Fibroblast of skin of left quadriceps (primary cell): ENCODE measurements at places on chromosomes 1 and 21.

GRCh38 chr21:46431884-46432488 lies 26.7 kb upstream of the DIP2A start:
- no peak for DNase-seq

- no peak for DNase-seq
Measured at GRCh38 chr1:63418101-63418500, 50.7 kb downstream of the ALG6 start.

DNA sequence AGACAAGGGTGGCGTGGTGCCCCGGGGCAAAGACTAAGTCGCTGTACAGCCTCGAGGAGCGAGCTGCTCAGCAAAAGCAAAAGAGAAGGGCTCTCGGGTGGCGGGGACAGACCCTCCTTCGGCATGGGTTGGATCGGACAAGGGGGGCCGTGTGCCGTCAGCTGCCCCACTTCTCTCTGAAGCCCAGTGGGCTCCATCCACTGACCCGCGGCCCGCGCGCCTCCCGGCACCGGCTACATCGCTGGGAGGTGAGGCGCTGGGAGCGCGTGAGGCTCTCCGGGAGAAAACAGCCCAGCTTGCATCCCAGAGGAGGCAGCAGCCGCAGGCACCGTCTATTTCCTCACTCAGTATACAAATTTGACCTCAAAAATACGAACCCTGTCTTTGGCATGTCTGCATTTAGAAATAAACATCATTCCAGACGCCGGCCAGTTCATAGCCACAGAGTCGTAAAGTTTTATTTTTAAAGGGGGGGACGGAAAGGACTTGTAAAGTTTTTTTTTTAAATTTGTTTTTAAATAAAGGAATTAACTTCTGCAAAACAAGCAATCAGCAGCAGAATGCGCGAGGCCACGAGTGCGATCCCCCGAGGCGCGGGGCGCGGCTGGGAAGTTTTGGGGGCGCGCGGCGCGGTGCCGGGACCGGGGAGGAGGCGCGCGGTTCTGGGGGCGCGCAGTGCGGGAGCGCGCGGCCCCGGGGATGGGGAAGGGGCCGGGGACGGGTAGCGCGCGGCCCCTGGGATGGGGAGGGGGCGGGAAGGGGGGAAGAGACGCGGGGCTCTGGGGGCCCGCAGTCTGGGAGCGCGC lies 689 bp upstream of the GPR137B start:
- no peak for DNase-seq

DNA sequence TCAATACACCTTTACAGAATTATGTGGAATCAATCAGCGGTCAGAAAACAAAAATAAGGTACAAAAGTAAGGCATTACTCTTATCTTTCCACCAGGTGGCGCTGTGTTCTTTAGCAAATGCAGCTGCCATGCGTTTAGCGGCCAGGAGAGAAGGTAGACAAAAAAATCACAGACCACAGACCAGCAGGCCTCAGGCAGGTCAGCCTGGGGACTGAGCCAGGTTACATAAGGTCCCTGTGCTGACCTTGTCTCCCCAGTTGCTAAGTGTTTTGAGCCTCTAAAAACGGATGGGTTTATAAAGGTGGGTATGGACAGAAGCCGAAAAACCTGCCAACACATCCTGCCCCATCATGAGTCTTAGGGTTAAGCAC lies 2.8 kb downstream of the RGS16 start:
- DNase-seq = no peak

DNA sequence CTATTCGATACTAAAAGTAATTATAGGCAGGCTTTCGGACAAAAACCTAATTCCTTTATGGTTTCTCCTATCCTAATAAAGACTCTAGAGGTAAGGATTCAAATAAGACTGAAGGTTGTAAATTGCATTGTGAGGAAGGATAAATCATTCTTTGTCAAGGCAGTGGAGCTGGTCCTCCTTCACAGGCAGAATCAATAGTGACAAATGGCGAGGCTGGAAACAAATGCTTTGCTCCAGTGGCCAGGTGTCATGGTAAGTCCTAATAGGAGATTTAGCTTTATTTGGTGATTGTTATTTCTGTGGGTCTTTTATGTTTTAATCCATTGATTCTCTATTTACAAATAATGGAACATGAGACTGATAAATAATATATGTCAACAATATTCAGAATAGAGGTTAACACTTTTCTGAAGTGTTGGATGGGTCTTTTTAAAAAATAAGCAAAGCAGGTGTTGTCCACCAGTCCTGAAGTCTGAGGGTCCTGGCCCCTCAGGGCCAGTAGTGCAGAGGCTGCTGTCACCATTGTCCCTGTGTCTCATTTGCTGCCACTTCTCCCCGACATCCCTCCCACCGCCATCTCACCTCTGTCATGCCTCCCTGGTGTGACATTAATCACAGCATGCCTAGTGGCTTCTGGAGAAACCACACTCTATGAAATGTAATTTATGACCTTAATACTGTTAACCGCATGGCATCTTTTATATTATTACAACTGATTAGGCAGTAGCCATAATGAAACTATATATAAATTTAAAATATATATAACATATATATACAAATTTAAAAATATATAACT lies 120.9 kb upstream of the MAGI3 start:
- DNase-seq = no peak
